Spinal cord (tissue), 10 donors: ENCODE measurements at places on chromosomes 16 and 17.

DNA sequence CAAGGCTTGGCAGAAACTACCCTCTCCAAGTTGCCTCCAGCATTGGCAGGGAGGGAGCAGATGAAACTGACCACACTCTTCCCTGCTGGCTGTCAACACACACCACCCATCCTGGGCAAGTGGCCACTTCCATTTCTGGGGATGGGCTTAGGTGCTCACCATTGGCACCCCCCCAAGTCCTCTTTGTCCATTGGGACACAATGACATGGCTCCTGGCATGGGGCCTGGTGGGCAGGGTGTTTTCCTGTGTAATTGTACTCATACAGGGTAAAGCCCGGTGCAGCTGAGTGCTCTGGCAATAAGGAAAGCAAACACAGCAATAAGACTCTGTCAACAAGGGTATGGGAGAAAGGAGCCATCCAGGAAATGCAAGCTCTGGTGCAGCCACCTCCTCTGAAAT is 22.6 kb downstream of the SCNN1B start:
- DNase-seq = no peak

- DNase-seq = no peak
These were observed at the start of gene PHLPP2 for GRCh38 chr16:71724320-71724751. Gene PHLPP2, minus strand, starts transcription at chr16:71724701. Its CDS starts 9,906 bp downstream, at chr16:71714795.

DNA sequence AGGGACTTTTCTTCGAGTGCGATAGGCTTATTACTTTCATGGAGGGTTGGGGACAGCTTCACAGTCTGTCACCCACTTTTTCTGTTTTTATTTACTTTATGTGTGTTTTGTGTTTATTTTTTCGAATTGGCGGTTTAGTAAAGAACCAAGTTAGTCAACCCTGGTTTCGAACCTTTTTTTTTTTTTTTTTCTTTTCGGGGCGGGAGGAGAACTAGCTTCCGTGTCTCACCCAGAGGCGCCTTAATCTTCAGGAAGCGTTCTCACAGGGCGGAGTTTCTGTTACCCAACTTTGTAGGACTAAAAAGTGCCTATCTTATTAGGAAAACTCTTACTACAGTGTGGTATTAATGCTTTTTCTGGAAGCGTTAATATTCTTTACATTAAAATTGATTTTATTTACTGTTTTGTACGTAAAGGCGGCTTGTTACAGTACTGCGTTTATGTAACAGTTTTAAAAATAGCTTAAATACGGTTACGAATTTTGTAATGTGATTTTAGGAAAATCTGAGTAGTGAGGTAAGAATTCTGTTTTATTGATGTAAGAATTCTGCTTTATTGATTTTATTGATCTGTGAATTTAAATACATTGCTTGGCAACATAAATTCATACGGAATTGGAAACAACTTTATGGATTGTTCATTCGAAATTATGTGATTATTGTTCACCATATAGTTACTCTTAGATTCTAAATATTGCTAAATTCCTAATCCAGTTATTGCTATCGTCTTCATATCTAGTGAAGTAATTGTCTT is 885 bp downstream of the ZNF207 start:
- no peak for DNase-seq

- DNase-seq = no peak
These were observed 115.9 kb downstream of the ZFHX3 start for GRCh38 chr16:72932050-72932449.
